ENCODE measurements at places on chromosomes 1 and 21. TPM values are rescaled to one million over a fixed set of nuclear protein-coding genes. Genes with fewer than 3 reads are reported as not detected.

GRCh38 chr1:218760601-218761570, 412.8 kb upstream of the LYPLAL1 start:
- DNase-seq = peak; percentile 56

GRCh38 chr1:206808615-206809014, 36.3 kb upstream of the IL10 start:
- DNase-seq = no peak

- no peak for DNase-seq
Measured at GRCh38 chr21:33916200-33916567, 580 bp upstream of the ATP5PO start.

DNA sequence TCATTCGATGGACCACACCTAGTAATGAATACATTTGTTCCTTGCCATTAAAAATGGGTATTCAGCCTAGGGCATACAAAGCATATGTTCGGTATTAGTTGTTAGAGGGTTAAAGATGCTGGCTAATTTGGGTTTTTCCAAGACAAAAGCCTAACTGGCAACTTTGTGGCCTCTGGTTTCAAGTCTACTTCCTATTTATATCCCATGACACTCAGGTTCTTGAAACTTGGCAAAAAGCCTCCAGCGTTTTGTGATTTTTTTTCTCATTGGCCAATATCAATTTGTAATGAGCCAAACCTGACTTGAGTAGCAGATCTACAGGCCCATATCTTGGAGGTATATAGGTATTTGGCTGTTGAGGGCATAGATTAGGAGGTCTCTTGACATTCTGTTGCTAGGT, 75.3 kb downstream of the C1orf21 start:
- DNase-seq = no peak

DNA sequence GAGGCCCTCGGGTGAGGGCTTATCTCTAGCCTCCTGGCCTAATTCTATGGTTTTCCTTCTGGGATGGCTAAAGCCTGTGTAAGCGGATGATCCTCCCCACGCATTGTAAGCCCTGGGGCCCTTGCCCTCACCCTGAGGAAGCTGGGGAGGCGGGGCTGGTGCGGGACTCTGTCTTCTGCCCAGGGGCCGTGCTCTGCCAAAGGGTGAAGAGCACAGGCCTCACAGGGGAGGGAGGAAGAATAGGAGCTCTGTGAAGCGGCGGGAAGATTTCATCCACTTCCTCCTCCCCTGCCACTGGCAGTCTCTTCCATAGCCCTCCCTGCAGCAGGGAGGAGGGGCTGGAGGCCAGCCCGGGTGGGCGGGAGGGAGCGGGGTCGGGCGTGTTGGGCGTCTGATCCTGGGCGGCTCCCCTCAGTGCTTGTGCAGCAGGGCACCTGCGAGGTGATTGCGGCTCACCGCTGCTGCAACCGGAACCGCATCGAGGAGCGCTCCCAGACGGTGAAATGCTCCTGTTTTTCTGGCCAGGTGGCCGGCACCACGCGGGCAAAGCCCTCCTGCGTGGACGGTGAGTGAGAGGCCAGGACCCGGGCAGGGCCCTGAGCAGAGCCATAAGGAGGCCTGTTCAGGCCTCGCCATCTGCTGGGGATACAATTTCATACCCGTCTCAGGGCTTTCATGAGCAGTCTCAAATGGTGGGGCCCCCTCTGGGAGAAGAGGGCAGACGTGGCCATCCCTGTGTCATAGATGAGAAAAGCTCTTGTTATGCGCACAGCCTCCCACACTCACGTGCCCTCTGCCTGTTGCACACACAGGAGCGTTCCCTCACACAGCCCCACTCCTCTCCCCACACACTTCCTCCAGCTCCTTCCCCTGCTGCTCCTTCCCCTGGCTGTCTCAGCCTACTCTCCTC, 7.7 kb upstream of the PPM1J start:
- peak; percentile 88 for DNase-seq

- no peak for DNase-seq
Measured at GRCh38 chr1:50354813-50355212, 68.4 kb downstream of the DMRTA2 start.

DNA sequence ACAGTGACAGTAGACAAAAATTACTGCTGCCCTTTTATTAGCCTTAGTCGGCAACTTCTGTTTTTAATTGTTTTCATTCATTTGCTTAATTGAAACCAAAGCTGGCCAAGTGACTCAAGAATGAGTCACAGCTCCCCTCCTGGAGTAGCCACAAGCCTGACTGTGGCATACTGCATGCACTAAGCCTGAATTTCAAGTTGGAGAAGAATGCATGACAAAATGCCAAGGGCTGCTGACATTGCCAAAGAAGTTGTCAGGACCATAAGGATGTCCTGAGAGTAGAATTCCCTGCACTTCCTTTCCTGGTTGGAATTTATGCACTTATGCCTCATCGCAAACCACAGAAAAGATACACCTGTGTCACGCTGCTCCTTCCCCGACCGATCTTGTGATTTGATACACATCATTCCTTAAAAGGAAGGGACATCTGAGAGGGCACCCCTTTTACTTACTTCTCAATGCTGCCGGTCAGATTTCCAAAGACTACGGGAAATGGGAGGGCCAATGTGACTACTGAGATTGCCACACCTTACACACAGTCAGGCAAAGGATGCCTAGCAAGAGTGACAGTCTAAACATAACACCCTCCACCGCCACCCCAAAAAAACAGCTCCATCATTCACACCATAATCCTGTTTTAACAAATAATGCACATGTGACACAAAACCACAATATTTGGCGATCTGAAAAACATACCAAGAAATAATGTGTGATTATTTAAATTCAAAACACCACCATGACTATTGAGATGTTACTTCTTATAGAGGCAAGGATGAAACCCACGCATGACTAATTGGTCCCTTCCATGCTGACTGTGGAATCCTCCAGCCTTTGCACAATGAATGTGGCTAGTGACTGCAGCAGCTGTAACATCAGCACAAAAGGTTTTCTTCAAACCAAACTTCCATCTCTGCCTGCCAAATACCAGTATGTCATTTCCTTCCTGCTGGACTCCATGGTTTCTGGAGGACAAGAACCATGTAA, 28.2 kb downstream of the VAV3 start:
- DNase-seq = peak; percentile 75

LORICRIN gene
- not detected for total RNA-seq

DNA sequence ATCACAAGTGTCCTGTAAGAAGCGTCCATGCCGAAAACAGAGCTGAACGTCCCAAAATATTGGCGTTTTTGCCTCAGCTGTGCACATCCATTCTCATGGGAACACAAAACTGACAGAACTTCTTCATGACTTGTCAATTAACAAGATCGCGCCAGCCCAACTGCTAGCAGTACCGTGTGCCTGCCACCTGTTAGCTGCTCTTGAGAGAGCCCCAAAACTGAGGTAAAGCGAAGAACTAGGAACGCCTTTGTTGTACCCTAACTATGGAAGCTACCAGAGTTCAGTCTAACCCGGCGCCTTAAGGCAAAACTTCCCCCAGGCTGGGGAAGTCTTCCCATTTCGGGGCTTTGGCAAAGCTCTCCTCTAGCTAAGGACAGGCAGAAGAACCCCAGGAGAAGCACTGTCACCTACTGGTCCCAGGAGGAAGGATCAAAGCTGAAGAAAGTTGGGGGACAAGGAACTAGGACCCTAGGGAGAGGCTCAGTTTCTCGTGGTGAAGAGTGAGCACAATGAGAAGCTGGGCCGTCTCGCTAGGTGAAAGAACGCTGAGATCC, 719 bp downstream of the EYA3 start:
- DNase-seq = peak; percentile 75

CRB1 gene
- not detected for total RNA-seq

Data from osteoblast (primary cell).